T-helper 1 cell (primary cell): ENCODE measurements at places on chromosomes 5 and 9.

DNA sequence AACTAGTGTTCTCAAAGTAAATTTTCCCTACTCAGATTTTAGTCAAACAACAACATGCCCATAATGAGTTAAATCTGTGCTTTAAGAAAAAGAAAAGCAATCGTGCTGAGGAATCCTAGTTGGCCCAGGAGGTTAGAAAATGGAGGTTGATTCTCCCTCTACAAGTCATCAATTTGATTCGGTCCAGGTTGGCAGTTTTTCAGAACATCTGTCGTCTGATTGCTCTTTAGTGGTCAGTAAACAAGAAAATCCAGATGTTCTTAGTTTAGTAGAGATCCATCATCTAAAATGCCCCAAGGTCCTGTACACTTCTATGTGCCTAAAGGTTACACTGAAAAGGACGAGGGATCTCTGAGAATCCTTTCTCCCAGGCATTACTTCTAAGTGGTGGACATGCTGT is 659.2 kb downstream of the MTRR start:
- DNase-seq: no peak

DNA sequence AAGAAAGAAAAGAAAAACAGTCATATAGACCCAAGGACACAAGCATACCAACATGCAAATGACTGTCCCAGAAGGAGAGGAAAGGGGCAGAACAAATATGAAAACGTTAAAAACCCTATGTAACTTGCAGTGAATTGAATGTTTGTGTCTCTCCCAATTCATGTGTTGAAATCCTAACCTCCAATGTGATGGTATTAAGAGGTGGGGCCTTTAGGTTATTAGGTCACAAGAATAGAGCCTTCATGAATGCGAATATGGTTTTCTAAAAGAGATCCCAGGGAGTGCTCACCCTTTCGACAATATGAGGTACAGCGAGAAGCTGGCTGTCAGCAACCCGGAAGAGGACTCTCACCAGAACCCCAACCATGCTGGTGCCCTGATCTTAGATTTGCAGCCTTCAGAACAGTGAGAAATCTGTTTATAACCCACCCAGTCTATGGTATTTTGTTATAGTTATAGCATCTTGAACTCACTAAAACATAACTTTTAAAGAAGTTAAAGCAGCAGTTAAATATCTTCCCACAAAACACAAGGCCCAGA is 14.0 kb downstream of the HNRNPAB start:
- DNase-seq: no peak

- DNase-seq: no peak
These were observed 13.7 kb upstream of the ARAP3 start for GRCh38 chr5:141695627-141696215.

DNA sequence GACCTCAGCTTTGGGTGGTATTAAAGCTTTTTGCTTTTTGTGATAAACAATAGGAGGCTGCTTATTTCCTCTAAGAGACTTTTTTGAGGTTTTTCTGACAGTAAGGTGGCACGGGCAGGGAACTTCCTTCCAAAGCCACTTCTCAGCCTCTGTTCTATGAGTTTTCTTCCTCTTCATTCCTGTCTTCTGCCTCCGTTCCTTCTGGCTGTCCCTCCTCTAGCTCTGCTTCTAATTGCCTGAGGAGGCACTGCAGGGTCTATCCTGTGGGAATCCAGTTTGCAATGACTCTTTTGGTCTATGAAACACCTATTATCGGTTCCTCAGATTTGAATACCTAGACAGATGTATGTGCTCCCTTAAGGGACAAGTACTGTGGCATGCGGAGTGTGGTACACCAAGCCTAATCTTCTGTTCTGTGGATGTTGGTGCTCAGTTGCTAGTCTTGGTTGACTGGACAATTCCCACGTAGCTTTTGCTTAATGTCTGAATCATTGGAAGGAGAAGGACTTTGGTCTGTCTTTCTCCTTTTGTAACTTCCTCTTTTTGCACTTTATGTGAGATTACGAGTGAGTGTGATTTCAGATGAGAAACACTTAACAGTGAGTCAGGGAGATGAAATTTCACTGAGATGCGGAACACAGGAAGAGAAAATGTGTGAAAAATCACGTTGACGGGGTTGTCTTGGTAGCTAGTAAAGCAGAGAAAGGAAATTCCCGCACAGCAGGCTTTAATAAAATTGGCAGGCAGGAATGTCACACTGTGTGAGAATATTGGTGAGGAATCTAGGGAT is 305.2 kb downstream of the EFNA5 start:
- DNase-seq: no peak

DNA sequence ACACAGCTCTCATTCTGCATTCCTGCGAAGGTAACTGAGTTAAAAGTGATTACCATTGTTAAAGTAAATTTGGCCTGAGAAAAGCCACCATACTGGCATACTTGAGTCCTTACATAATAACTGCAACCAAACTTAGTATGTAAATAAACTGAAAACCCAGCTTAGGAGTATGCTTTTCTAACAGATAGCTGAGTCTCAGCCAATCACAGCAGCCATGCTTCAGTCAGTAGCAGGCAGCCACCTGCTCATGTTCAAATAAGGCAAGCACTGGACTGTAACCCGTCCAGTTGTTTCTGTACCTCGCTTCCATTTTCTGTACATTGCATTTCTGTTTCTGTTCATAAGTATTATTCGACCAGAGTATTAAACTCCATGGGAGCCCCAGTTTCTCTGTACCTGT is 58.6 kb downstream of the GCNT4 start:
- no peak for DNase-seq

DNA sequence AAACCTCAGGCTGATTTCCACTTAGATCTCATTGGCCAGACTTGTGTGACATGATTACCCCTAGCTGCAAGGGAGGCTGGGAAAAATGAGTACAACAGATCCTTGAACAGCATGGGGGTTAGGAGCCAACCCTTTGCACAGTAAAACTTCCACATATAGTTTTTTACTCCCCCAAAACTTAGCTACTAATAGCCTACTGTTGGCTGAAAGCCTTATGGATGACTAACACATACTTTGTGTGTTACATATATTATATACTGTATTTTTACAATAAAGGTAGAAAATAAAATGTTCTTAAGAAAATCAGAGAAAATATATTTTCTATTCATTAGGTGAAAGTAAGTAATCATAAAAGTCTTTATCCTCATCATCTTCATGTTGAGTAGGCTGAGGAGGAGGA is 217.4 kb downstream of the NMUR2 start:
- DNase-seq: no peak

- DNase-seq: no peak
These were observed 278.0 kb downstream of the CETN3 start for GRCh38 chr5:90131383-90132133.

- no peak for DNase-seq
These were observed 111.8 kb upstream of the OTULINL start for GRCh38 chr5:14469551-14470377.

DNA sequence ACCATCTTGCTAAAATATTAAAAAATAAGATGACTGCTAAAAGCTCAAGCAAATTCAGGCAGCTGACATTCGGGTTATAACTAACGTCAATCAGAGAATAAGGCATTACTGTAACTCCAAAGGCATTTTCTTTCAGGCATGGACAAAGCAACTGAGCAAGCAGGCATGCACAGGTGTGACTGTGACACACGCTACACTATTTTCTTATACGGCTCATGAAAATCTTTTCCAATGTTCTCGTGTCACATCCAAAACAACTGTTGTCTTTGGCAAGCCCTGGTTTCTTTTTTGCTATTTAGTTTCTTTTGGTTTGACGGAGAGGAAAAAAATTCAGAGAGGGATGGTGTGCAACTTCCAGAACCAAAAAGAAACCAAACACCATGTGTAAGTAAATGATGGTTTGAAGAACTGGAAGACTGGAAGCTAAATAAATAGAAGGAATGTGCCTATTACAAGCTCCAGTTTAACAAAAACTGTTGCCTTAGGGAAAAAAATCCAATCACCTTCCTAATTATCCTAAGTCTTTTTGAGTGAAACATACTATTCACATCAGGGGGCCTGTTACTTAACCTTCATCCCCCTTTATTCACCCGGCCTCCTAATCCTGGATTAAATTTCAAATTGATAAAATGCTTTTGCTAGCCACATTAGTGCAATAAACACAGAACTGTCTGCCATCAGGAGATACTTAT is 277.6 kb downstream of the PSAT1 start:
- DNase-seq: no peak

DNA sequence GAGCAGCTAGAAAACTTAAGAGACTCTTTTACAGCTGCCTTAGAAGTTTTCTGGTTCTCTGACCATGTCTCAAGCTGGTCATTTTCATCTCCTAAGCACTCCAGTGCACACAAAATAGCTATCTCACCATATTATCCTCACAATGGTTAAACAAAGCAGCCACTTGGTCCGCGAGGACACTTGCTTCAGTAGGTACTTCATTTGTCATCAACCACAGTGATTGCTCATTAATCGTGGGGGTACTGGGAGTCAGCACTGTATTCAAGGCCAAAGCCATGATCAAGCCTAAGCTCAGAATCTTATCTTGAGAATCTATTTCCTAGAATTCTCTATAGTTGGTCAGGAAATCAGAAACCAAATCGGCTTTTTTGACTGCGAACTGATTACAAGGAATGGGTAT is 2.9 kb downstream of the ARL14EPL start:
- no peak for DNase-seq

GRCh38 chr9:86352440-86353077 is 1.7 kb downstream of the TUT7 start:
- DNase-seq: no peak

DNA sequence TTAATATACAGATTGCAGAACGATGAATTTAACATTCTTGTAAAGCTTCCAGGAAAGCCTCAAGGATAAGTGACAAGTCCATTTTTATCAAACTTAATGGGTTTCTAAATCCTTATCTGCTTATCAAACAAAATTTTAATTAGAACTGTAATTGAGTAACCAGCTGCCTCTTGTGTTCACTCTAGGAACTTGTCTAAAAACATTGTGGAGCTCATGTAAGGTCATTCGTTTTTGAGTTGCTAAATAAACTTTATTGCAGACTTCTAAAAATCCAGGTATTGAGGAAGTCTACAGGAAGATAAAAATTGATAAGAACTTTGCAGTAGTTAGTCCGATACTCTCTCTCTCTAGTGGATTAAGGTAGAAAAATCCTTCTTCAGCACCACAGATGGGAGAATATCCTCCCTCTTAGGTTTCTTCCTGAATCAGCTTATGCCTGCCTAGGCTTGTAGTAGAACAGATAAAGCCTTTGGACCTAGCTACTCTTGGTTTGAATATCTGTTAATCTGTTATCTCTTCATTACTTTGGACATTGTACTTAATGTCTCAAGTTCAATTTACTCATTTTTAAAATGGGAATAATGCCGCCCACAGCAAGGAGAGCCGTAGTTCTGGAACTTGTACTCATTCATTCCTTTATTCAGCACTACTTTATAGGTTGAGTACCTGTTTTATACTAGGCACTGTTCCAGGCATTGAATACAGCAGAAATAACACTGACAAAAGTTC is 60.0 kb upstream of the DHFR start:
- no peak for DNase-seq

DNA sequence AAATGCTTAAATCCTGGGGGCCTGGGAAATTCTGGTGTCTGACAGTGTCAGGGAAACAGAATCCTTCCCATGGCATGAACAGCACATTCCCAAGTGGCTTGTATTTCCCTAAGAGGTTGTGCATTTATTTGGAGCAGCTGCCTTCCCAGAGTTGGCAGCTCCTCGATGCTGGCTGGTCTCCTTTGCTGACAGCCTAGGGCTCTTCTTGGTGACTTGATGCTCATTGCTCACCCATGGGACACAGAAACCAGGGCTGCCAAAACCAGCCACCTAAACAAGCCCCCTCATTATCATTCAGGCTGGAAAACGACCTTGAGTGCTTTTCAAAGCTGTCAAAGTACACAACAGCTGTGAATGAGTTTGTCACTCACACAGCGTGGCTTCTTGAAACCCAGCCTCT is 24.2 kb downstream of the ENHO start:
- no peak for DNase-seq

DNA sequence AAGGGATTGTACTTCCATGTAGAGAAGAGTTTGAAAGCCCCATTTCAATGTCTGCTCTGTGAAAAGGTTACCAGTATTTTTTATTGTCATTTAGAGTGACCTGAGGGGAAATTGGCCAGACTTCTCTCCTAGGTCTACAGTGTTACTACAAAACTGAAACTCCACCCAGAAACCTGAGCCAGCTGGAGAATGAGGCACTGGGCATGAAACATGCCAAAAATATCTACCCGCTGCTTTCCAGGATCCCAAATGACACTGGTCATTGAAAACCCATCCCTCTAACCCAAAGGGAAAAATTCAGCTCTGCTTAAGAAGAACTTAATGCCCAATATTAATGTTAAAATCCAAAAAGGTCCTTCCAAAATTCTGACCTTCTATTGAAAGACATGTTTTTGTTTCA is 99.2 kb upstream of the TRIM32 start:
- no peak for DNase-seq

DNA sequence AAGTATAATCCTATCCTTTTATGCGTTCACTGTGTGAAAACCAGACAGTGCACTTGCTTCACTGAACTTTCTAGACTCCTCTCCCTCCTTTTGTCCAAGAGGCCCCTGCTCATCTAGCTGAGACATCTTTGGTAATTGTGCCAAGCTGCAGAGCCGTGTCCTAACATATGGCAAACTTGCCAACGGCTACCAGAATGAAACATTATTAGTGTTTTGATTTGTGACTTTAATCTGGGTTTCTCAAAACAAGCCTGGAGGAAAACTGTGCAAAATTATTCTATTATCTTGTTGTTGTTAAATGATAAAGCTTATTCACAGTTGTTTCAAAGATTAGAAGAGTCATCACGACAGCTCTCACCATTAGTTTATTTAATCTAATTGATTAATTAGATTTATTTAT is 79.0 kb upstream of the RETREG1 start:
- DNase-seq: no peak

- DNase-seq: no peak
These were observed 17.0 kb upstream of the MSMP start for GRCh38 chr9:35771075-35771433.

DNA sequence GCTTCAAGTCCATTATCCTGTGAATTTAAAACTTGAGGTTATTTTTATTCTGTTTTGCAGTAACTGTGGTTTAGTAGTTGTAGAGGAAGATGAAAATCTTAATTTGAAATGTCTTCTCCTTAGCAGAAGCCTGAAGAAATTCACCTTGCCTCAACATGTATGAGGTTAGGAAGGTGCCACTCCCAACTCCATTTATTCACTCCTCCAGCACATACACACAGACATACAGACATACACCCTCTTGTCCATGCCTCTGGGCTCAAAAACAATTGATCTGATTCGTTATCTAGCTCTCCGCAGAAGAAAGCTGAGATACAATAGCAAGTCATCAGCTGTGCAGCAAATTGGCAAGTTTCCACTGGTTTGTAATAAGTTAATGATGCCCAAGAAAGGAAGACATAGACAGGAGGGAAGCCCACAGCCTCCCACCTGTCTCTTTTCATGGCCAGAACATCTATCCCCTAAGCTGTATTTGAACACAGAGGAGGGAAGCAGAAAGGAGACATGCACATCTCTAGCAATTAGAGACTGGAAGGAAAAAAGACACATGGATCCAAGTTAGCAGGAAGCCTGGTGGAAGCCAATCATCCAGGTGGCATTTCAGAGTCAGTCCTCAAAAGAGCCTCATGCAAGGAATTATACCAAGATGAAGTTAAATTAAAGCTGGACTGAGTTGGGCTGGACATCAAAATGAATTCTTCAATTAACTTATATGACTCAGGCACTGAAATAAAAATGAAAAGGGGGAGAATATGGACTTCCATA is 257.9 kb downstream of the ASTN2 start:
- no peak for DNase-seq
